ENCODE measurements at places on chromosomes 5 and 9.

DNA sequence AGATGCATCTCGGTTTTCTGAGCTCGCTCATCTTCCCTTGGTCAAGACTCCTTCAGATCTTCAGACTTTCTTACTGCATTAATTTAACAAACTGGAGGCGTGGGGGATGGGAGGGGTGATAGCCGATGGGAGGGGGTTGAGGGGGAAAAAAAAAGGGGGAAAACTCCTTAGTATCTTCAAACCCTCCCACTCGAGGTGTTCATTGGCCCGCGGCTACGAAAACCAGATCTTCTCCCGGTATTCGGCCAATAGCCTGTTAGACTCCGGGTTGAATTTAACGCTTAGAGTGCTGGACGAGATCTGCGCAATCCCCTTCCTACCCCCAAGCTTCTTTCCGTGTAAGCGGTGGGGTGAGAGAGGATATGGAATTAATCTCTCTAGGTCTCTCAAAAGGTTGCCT is 689 bp upstream of the GLRA1 start:
- DNase-seq = no peak

DNA sequence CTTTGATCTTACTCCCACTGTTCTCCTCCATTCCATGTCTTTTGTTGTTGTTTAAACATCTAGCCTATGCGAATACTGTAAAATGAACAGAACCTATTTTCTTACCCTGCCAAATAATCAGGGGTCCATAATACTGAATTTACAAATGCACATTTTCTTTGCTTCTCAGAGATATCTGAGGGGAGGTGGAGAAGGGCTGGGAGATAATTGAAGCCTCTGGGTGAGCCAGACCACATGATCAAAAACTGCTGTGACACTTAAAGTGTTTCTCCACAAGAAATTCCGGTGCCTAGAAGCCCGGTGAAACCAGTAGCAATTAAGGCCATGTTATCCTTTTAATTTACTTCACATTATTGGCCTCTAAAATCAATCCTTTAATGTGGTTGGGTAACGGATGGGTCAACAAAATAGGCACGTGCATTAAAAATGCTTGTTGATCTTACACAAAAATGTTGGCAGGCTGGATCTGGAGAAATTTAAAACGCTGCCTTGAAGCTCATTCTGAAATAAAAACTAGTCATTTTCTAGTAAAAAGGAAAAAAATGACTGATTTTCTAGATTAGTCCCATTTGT is 10.8 kb downstream of the SEMA6A start:
- DNase-seq = no peak

GRCh38 chr5:10631316-10631996 is 67.6 kb downstream of the ANKRD33B start:
- no peak for DNase-seq

DNA sequence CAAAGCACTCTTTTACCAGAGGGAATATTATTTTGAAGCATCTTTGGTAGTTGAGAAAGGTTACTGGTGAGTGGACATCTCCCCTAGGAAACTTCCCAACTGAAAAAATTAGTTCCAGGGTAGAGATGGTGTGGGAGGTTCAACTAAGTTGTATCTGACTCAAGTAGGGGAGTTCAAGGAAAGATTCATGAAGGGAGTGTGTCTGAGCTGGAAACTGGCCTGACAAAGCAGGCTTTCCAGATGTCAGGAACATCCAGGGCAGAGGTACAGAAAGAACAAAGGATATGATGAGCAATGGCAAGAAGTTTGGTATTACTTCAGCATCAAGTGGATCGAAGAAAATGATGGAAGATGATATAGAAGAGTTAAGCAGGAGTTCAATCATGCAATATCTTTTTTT is 458.0 kb upstream of the RIOK2 start:
- no peak for DNase-seq

DNA sequence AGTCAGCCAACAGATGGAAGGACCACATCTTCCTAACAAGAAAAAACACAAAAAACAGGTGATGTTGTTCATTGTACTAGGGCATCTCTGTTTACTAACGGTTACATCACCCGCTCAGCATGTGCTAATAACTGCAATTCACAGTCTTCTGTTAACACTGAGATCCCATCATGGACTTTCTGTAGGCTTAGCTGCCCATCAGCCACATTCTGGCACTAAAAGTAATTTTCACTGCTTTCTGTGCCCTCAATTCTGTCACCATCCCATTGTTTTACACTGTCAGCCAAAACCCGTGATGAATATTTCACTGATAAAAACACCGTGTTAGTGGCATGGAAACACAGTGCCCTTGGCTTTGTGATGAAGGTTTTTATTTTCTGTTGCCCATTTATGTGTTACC is 64.6 kb downstream of the CAST start:
- DNase-seq = no peak

DNA sequence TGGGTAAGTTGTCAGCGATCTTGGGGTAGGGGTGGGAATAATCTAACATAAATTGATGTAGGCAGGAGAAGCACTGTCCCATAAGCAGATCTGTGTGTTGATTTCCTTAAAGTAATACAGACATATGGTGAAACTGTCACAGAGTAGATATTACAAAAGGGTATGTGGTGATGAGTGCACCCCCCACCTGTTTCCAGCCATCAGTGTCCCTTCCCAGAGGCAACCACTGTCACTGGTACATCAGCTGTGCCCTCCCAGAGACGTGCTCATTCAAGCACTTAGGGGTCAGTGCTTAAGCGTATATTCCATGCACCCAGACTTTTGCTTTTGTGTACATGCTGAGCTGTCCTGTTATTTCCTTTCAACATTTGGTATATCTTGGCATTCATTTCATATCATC is 94.3 kb upstream of the PITX1 start:
- DNase-seq = no peak

- peak; percentile 78 for DNase-seq
Measured at GRCh38 chr5:140710899-140711552, 10.8 kb downstream of the ZMAT2 start.

GRCh38 chr5:82593481-82593880 is 315.3 kb upstream of the RPS23 start:
- no peak for DNase-seq

- no peak for DNase-seq
Measured at GRCh38 chr9:128600099-128600498, 47.7 kb downstream of the SPTAN1 start.

DNA sequence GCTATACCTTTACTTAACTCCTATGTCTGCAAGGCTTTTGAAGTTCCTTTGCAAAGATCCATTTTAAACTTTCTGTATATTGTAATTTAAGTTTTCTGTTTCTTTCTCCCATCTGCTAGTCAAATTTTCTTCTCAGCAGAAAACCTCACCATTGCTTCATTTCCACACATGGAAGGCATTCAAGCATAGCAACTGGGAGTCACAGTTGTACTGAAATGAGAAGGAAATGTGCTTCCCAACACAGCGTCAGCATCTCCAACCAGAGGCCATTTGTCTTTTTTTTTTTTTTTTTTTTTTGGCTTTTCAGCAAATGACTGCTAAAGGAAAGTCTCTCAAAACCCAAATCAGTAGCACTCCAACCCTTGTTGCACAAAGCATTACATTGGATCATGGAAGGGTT is 92.5 kb downstream of the RAB3C start:
- DNase-seq = no peak

GRCh38 chr5:103889500-103890209 is 327.1 kb upstream of the NUDT12 start:
- DNase-seq = no peak

DNA sequence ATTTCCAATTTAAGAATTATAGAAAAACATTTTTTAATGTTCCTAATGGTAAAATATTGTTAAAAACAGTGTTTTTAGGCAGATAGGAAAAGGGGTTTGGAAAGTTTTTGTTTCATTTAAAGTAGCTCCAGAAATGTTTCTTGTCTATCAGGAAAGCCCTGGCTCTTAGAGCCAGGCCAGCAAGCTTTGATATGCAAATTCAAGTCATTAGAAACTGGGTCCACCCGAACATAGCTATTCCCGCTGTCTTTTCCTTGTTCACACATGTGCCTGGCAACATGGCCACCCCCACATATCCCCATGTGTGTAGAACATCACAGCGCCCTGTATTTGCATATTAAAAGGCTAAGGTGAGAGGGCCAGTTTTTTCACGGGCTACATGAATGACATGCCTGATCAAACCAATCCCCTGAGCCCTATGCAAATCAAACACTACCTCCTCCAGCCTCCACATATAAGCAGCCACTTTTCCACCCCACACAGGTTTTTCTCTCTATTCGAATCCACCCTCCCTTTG is 925.3 kb upstream of the CDH10 start:
- no peak for DNase-seq

DNA sequence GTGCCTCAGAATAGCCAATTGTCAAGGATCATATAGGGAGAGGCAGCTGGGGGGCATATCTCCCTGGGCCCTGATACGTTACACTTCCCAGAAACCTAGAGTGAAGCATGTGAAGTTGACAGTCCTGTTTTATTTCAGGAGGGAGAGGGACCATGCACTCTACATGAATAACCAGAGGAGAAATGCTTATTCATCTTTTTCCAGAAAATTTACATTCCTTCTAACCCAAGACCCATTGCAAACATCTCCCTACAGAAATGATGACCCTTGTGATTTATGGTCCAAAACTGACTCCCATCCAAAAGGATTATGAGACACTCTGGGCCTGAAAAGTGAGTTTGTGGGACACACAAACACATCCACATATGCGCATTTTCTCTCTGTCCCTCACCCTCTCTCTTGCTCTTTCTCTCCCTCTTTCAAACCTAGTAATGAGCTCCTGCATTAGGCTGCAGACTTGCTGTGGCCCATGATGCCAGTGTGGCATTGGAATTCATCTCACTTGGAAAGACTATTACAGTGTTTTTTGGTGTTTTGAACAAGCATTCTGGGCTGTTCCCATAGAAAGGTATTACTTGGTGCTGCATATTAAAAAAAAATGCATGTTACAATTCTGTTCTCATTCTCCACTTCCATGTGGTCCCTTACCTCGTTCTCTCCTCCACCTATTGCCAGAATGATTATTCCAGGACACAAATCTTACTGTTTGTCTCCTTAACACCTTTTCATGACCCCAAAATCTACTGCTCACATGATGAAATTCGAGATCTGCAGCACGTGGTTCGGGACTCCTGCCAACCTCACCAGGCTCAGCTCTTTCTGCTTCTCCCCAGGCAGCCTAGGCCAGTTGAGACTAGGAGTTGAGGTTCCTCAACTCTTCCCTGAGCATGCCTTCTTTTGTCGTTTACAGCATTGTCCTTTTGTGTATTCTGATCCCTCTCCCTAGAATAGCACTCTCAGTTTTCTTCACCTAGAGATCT is 451.3 kb upstream of the KLF4 start:
- DNase-seq = no peak

GRCh38 chr5:154970759-154971158 is 29.9 kb downstream of the MRPL22 start:
- DNase-seq = no peak

DNA sequence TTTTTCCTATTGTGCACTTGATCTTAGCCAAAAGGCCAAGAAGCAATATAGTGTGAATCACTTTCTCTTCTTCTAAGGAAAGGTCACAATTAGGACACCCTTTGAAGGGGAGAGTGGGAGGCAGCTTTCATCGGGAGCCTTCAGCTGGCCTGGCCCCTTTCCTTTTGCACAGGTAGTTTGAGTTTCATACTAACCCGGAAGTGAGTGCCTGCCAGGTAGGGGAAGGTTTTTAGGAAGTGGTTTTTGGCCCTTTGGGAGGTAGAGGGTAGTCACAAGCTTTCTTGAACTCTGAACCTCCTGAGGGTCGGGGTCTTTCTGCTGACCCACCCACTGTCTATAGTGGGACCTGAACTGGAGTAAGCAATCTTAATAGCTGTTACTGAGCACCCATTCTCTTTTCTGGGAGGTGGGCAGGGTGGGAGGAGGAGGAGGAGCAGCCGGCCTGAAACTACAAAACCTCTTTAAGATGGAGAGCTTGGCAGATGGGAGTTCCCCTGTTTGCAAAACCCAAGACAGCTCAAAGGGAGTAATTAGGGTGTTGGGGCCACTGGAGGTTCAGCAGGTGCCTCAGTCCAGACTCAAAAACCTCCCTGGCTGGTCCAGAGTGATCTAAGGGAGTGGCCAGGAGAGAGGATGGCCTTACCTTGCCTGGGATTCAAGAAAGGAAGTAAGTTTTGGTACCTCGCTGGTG is 6.0 kb downstream of the LARP1 start:
- DNase-seq = no peak

- no peak for DNase-seq
Measured at GRCh38 chr9:5876711-5877110, 14.0 kb upstream of the MLANA start.

GRCh38 chr9:27668280-27668679 is 95.0 kb upstream of the C9orf72 start:
- DNase-seq = no peak

GRCh38 chr9:137023583-137023991 is 4.5 kb downstream of the ABCA2 start:
- DNase-seq = no peak

DNA sequence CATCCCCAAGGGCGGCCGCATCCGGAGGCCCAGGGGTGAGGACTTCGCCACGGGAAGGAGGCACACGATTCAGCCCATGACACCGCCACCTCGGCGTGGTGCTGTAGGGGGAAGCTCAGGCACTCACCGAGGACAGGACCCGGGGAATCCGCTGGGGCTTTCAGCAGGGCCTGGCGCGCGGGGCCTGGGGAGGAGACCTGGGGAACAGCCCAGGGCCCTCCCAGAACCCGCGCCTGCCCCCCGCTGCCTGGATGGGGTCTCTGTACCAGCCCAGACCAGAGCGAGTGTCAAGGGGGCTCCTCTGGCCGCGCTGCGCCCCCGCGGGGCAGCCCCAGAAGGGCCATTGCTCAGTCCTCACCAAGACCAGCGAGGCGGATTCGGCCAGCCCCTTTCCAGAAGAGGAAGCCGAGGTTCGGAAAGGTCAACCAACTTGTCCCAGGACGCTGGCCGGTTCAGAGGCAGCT is 12.8 kb downstream of the COL23A1 start:
- no peak for DNase-seq

- DNase-seq = no peak
Measured at GRCh38 chr5:127294829-127295228, 4.2 kb downstream of the MEGF10 start.

DNA sequence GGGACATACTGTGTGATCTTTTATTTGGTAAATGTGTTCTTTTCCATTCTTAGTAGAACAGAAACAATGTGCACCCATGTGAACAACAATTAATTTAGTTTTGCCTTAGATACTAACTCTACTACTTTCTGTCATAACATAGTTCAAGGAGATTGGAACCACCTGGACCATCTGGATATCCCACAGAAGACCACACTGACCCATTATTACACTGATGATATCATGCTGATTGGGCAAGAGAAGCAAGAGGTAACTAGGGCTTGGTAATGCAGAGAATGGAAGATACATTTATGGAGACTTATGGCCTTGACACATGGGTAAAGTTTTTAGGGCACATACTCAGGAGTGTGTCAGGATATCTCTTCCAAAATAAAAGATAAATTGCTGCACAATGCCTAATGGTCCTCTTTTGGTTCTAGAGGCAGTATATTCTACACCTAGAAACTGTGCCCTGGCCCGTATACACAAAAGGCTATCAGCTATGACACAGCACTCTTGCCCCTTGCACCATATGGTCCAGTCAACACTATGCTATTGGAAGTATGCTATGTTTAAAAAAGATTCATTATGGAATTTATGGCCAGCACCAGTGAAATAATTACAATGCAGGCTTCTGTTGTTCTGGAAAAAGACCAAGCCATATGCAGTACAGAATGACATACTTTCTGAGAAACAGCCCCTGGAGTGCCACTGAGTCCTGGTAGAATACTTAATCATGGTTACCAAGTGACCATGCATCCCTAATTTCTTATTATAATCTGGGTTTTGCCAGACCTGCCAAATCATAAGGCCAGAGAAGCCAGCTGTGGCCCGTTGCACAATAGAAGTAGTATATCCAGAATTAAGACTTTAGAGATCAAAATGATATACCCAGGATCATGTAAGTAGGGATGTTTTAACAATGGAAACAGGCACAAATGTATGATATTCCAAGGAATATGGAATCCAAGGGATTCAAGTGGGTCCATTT is 41.6 kb upstream of the MROH2B start:
- no peak for DNase-seq

Measured in activated CD4-positive, alpha-beta T cell treated with anti-CD3 and anti-CD28 coated beads, Interleukin-2, amount 50 U/mL, for 4 hours (primary cell).